Thoracic aorta (tissue), 2 donors: ENCODE measurements at places on chromosomes 7 and 10.

DNA sequence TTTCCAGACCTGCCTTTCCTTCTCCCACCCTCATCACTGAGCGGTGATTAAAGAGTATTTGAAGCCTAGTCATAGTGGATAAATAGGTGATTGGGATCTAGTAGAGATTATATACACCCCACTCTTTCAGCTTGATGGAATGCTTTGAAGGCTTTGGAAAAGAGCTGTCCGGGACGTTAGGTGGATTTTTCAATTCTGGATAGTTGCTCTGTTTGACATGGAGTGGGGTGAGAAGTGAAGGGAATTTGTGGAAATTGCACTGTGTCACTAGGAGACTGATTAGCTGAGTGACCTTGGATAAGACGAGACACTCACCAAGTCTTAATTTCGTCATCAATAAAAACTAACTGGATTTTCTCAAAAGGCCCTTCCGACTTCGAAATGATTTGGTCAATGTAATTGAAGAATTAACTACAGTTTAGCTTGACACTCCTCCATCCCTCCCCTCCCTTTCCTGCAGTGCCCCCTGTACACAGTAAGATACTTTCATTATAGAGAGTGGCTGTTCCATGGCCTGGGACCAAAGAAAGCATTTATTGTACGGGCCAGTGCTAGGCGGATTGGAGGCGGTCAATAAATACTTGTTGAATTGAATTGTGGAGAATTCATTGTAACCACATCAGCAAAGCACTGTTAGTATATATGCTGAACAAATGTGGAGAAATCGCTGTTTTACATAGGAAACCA lies 962 bp downstream of the ZKSCAN1 start:
- no peak for DNase-seq

DNA sequence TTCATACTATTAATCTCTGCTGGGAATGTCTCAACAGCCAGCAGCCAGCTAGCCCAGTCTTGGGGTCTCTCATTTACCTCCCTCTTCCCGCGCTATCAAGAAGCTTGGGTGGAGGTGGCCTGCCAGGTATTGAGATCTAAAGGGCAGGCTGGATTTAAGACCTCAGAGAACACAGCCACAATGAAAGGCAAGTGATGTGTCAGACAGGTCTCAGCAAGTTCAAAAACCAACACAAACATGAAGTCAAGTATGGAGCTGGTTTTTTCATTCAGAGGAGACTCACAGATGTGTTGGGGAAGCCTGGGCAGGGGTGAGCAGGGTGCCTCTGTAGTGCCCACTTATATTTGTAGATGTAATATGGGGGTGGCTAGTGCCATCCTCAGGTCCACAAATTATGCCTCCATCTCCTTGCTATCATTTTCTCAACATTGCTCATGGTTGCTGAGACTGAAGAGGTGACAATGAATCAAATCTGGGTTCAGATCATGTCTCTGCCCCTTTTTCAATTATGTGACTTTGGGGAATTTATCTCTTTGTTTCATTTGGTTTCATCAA lies 27.7 kb upstream of the CROT start:
- no peak for DNase-seq

DNA sequence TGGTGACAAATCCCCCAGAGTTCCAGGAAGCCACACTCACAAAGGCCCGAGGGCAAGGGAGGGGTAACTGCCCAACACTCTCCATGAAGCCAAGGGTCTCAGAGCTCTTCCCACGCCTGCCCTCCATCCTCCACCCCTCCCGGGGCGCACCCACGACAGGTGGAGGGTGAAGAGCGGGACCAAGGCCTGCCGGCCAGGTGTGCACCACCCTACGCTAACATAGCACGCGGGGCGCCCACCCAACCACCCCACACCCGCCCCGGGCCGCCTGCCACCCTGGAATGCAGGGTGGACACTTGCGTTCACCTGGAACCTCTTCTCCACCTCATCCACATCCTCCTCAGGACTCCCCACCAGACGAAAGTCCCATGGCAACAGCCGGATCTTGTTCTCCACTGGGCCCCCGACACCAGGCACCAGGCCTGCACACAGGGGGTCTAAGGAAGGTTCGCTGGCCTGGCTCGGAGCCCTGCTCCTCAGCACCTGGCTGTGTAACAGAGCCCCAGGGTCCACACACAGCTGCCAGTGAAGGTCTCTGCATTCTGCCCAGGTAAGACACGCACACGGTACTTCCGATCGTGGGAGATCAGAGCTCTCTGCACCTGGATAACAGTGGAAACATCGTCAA lies 32.7 kb downstream of the MAD1L1 start:
- DNase-seq, result no peak

- no peak for DNase-seq
Observed at GRCh38 chr10:71666639-71667386, 52.8 kb downstream of the C10orf105 start.

DNA sequence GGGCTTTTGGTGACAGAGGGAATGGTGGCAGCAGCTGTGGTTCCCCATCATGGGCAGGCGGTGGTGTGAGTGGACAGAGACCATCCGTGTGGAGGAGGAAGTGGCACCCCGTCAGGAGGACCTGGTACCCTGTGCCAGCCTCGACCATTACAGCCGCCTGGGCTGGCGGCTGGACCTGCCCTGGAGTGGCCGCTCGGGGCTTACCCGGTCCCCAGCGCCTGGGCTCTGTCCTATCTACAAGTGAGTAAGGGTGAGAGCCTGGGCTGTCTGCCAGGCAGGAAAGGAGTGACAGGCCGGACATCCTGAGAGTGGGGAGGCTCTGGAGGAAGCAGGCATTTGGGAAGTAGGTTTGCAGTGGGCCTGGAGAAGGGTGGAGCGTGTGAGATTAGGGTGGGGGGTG lies 2.9 kb upstream of the ZNF467 start:
- DNase-seq, result no peak

GRCh38 chr7:30850426-30850825 lies 61.2 kb upstream of the AQP1 start:
- DNase-seq, result no peak

GRCh38 chr7:51267169-51267568 lies 49.4 kb downstream of the COBL start:
- no peak for DNase-seq

DNA sequence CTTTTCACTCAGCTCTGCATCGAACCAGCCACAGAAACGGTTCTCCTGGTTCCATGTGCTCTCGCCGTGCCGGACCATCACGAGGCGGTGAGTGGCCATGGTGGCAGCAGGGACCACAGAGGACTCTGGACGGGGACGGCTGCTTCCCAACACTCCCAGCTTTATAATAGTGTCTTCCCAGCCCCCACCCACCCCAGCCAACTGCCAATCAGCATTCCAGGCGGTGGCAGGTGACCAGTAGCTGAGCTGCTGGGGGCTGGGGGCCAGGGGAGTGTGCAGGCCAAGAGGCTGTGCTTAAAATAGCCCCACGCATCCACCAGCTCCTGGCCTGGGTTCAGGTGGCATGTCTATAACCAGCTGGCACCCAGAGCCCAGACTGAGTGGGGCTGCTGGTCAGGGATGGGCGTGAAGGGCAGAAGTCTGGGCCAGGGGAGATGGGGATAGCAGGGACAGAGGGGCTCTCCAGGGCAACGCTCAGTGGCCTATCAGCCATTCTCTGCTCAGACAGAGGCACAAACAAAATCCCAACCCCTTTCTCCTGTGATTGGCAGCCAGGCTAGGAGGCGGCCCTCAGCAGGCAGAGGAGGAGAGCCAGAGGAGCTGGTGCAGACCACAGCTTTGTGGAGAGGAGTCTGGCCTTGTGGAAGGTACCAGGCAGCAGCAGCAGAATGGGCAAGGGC lies at the start of gene PGAM2:
Gene PGAM2 (minus strand): TSS at position 137 of the 680 bp plus-strand sequence. CDS start 38 bp downstream, at position 99.
- no peak for DNase-seq
